Brain (organoid and tissue), 16 donors: ENCODE measurements at places on chromosomes 12 and 14.

DNA sequence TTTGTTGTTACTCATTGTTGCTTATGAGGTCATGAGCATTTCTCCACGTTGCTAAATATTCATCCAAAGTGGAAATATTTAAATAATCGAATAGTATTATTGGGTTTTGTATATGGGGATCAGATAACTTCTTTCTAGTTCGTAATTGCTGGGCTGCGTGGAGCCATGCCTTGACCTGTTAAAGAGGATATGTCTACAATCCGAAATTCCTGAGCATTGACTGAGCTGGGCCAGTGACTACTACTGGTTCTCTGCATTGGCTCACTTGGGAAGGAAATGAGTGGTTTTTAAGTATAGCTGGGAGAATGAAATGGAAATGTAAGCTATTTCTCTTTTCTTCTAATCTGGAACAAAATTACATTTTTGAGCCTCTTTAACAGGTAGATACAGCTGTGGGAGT lies 163.2 kb downstream of the RPL10L start:
- no peak for DNase-seq

DNA sequence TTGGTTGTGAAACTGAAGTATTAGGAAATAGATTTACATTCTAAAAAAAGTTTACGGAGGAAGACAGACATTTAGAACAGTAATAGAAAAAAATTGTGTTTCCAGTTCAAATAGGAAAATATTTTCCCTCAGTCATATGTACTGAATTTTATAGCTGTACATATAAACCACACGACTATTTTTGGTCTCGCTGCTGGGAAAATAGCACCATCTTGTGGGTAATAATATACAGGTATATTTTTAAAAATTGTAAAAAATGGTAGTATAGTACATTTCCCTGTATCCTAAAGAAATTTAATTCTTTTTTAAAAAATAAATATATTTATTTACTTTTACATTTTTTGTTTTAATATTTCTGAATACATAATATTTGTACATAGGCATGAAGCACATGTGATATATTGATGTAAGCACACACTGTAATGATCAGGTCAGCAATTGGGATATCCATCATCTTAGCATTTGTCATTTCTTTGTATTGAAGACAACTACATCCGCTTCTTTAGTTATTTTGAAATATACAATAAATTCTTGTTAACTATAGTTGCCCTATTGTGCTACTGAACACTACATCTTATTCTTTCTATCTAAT lies 168.6 kb downstream of the ALX1 start:
- peak; percentile 32 for DNase-seq

DNA sequence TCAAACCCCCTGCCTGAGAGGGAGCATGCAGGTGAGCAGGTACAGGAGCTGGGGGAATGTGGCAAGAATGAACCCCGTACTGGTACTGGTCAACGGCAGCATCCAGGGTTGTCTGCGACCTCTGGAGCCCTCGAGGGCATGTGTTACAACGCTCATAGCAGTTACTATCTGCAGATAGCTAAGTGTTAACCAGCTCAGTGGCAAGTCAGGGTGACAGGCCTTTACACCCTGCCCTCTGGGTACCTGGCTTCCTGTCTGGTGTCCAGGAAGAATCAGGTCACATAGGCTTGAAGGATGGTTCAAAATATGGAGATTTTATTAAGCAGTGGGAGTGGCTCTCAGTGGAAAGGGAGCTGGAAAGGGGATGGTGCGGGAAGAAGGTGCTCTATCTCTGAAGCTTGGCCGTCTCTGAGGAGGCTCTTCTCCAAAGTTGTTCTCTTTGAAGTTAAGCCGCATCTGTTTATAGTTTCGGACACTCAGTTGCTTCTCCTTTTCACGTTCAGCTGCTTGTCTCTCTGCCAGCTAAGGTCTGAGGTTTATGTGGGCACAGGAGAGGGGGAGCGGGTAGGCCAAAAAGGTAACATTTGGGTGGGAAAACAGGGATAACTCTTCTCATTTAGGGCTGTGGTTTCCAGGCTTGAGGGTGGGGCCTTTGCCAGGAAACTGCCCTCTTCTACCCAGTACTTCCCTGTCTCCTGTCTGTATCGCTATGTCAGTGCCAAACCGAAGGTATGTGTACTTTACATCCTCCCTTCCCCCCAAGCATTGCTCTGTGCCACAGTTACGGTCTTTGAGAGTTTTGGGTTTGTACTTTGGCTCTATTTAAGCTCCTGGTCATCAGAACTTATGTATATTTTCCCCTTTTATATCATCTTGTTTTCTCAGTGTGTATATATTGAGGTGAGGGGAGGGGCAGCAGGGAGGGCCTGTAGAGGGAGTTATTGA lies 305.8 kb downstream of the RGS6 start:
- no peak for DNase-seq

GRCh38 chr12:52314511-52314910 lies 6.7 kb downstream of the KRT83 start:
- DNase-seq = no peak

DNA sequence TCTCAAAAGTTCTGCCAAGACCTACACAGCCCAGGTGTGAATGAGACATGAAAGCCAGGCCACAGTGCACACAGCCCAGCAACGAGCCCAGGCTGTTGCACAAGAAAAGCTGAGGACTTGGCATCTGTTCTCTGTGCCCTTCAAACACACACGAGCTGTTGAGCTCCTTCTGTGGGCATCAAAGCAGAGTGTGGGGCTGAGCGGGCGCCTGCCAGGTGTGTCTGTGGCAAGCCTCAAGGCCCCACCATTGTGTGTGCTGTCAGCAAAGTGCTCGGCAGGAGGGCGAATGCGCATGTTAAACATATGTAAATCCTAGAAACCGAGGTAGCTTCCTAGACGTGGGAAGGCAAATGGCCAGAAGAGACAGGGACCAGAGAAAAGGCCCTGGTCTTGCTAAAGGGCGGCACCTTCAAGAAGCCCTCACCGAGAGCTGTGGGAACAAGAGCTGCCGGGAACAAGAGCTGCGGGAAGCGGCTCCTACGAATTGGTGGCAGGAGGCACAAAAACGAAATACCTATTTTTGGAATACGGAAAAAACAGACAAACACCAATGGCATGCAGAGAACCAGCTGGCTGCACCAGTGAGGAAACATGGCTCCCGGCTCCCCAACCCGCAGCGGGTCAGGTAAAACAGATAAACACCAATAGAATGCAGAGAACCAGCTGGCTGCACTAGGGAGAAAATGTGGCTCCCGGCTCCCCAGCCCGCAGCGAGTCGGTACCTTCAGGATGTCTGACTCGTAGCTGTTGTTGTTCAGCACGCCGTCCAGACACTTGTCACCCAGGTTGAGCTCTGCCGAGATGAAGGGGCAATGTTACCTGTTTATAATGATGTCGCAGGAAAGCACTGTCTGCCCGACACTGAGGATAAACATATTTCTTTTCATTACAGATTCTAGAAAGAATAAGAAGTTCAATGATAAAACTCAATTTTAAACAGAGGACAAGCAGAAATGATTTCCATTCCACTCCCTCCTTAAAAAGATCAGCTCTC lies 19.0 kb upstream of the GOLGA3 start:
- DNase-seq = no peak

- DNase-seq = no peak
Observed at GRCh38 chr14:81618695-81619094, 85.0 kb upstream of the SEL1L start.

- DNase-seq = peak; percentile 79
Observed at GRCh38 chr12:106760184-106760531, 14.3 kb upstream of the RIC8B start.

DNA sequence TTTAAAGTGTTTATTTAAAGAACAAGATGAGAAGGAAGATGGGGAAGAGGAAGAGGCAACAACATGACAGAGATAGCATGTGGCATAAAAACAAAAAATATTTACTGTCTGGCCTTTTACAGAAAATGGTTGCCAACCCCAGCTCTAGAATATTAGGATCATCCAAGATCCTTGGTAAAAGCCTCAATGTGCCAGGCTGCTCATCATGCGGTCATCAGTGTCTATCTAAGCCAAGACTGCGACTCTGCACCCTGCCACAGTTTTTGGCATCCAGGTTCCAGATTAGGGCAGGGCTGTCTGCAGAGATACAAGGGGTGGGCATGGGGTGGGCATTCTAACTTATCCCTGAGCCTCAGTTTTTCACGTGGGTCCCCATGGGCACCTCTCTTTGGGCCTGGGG lies 46.9 kb upstream of the CNTN1 start:
- DNase-seq = no peak

DNA sequence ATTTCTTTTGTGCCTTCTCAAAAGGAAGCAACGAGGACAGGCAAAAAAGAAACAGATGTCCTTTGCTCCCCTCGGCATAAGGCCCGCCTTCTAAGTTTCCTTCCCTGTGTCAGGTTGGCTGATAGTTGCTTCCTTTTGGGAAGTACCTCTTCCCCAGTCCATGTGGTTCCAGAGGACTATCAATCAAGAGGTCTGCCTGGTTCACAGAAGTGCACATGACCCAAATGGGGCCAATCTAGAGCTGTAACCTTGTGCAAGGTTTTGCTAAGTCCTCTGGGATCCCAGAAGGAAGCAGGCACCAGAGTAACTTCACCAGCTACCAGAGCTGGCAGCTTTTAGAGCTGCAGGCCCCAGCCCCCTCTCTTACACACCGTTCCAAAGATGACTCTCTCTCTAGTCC lies 42.6 kb downstream of the TMEM63C start:
- no peak for DNase-seq

DNA sequence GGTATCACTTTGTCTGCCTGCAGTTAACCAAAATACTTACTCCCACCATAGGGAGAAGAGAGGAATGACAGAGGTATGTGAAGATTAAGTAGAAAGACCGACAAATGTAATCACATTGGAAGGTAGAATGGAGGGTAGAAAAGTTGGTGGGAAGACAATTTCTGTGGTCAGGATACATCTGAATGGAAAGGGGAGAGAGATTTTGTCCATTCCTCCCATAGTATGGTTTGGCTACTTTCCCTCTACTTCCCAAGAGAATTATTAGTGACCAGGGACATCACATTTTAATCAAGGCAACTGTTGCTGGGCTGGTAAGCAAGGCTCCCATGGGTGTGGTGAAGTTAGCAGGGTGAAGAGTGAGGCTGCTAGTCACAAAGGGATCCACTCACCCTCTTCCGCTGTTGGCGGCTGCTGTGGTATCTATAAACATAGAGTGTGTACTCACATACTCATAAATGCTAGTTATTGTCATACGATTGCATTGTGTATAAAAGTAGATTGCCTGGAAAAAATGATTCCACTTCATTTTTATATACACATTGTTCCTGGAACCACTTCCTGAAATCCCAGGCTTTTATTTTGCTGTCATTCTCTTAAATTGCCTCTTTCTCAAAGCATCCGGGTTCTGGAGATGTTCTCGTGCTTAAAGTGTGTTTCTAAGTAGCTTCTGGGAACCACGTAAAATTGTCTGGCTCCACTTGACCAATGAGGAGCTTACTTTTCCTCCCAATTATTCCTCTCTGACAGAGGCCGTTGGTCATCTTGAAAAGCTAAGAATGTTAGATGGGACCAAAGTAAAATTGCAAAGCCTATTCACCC lies 413.1 kb downstream of the ZFP36L1 start:
- no peak for DNase-seq

- DNase-seq = peak; percentile 75
Observed at GRCh38 chr12:83664650-83665049, 977.9 kb downstream of the TMTC2 start.

GRCh38 chr12:132264086-132265010 lies 65.0 kb downstream of the GALNT9 start:
- no peak for DNase-seq

- no peak for DNase-seq
Observed at GRCh38 chr14:36439766-36440165, 80.3 kb downstream of the NKX2-1 start.
